ENCODE measurements at places on chromosomes 13 and 19.
A peak's percentile ranks its signal among the peaks of the same experiment; 100 is the strongest.

DNA sequence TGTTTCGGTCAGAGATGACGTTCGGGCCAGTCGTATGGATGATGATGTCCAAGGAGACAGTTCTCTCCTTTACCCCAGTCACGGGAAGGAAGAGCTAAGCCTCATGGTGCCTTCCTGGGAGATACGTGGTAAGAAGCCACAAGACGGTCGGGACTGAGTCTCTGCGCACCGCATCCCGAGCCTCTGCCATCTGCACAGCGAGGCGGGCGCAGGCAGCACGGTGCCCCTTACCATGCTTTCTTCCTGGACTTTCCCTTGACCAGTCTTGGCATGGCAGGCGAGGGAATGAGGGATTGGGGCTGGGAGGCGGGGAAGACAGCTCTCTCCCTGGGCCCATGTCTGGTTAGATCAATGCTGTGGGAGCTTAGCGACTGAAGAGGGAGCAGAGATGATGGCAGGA lies 10.1 kb upstream of the LAIR2 start:
- DNase-seq: no peak

DNA sequence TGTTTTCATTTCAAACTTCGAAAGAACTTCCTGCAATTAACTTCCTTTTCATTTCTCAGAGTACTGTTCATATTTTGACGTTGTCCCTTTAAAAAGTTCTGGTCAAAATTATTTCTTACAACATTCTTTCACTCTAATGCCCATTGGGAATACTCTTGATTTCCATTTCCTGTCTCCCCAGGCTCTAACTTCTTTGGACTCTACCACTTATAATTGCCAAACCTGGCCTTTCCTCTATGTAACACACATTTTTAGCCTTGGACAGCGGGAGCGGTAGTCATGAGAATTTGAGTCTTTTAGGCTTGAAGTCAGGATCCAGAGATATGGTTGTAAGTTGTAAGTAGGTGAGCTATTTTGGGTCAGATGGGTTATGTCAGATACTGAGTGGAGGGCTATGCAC lies 163.5 kb upstream of the SPRY2 start:
- no peak for DNase-seq

- no peak for DNase-seq
Observed at GRCh38 chr13:98456413-98456845, 120.5 kb downstream of the STK24 start.

DNA sequence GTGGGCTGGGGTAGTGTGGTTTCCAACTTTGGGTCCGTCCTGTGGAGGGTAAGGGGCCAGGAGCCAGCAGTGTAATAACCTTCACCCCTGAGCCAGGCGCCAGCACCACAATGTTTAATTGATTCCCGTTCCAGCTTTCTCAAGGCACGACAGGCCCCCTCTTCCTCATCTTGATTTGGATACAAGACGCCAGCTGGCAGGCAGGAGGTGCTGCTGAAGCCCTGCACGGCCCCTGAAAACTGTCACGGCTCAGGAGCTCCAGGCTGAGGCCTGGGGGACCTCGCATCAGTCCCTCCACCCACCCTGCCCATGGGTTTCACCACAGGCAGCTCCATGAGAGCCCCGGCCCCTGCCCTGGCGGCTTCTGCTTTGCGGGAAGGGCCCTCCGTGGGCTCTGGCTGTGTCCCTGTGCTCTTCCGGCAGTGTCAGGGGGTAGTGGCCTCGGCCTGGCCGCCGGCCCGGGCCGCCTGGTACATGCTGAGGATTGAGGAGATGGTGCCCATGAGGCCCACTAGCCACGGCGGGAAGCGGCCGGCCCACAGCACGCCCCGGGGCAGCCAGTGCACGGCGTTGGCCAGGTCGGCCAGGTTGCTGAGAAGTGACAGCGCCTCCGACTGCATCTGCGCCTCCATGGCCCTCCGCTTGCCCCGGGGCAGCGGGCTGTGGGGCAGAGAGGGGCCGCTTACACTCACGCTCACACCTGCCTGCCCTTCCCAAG lies 11.9 kb downstream of the PEX11G start:
- no peak for DNase-seq

DNA sequence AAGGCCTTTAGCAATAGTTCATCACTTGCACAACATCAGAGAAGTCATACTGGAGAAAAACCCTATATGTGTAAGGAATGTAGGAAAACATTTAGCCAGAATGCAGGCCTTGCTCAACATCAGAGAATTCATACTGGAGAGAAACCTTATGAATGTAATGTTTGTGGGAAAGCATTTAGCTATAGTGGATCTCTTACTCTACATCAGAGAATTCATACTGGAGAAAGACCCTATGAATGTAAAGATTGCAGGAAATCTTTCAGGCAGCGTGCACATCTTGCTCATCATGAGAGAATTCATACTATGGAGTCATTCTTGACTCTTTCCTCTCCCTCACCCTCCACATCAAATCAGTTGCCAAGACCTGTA lies 19.8 kb downstream of the ZNF583 start:
- DNase-seq: no peak

DNA sequence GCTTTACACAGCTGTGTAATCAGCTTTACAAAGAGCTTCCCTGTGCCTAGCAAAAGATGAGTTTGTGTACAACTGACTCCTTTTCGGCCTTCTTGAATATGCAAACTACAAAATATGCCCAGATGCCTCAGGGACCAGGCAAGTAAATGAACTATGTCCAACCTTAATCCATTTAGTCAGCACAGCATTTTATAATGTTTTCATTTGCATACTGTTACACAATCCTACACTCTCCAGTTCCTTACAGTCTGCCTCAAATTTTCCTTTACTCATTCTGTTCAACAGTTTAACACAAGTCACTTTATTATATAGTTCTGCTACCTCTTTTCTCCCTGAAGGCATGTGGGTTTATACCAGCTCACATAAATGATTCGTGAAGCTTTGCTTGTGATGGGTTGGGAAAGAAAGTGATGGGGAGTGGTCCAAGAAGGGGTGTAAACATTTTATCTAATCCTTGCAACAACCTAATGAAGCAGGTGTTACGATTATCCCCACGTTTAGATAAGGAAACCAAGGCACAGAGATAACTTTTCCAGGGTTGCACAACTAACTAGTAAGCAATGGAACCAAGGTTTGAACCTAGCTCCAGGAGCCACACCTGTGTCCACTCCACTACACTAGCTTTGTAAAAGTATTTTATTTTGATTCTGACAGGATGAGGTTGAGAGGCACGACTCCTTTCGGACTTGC lies 3.3 kb upstream of the USP12 start:
- no peak for DNase-seq

GRCh38 chr13:99028890-99029289 lies 51.0 kb upstream of the DOCK9 start:
- no peak for DNase-seq

- no peak for DNase-seq
Observed at GRCh38 chr13:47908197-47908902, 92.7 kb downstream of the SUCLA2 start.

DNA sequence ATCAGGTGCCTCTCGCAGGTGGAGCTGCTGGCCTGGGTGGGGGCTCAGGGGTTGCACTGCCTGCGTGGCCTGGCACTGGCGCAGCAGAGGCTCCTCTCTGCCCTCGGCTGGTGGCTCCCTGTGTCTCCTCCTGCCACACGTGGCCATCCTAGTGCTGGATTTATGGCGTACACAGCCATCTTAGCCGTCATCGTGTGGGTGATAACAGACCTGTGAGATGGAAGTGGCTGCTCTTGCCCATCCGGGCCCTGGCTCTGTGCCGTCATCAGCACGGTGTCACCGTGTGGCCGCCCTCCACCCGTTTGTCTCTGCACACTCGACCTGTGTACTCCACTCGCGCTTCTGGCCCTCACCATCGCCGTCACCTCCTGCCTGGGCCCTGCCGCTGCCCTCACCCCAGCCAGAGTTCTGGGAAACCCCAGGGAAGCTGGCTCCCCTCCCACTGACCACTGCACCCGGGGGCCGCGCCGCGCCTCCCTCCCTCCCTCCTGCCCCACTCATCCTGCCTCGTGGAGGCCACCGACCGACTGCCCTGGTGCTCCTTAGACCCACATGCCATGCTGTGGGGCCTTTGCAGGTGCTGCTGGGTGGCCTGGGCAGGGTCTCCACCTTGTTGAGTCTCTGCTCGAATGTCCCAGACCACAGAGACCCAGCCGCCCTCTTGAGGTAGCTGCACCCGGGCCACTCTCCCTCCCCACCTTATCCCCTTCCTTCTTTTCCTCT lies 29.5 kb downstream of the TMEM255B start:
- DNase-seq: no peak

- DNase-seq: no peak
Observed at GRCh38 chr13:30126903-30127428, 180.4 kb downstream of the KATNAL1 start.

DNA sequence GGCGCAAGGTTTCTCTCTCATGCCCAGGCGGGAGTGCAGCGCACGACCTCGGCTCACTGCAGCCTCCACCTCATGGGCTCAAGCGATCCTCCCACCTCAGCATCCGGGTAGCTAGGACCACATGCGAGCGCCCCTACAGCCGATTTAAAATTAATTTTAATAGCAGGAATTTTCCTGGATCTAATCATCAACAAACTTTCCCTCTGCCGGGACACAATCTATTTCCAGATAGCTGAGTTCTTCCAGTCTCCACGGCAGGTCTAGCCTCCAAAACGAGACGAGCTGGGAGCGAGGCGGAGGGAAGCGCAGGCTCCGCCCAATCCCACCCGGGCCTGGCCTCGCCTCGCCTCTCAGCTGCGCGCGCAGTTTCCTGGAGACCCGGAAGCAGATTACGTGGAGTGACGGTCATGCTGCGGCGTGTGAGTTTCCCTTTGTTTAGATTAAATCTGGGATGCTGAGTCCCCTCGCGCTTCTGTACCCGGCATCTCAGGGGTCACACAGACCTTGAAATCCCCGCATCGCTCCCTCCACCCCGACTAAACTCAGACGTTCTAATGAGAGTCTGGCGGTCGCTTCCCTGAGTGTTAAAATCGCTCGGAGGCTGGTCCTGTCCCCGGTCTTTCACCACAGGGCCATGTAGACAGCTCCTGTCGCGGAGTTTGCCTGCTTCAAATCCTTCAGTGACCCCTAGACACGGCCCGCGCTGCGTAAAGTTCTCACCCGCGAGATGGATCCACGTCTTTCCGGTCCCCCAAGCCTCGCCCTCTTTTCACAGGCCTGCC lies at the start of gene ZNF880:
Gene ZNF880 (plus strand): TSS at position 365 of the 782 bp plus-strand sequence. CDS start 43 bp downstream, at position 408.
- DNase-seq: peak; percentile 72

GRCh38 chr13:70391678-70392077 lies 283.4 kb upstream of the KLHL1 start:
- no peak for DNase-seq

DNA sequence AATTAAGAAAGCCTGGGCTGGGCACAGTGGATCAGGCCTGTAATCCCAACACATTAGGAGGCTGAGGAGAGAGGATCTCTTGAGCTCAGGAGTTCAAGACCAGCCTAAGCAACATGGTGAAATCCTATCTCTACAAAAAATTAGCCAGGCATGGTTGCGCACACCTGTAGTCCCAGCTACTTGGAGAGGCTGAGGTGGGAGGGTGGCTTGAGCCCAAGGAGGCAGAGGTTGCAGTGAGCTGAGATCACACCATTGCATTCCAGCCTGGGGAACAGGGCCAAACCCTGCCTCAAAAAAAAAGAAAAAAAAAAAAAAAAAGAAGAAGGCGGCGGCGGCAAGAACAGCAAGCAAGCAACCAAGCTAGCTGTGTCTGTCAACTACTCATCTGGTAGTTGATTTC lies 26.7 kb downstream of the TSC22D1 start:
- DNase-seq: no peak

DNA sequence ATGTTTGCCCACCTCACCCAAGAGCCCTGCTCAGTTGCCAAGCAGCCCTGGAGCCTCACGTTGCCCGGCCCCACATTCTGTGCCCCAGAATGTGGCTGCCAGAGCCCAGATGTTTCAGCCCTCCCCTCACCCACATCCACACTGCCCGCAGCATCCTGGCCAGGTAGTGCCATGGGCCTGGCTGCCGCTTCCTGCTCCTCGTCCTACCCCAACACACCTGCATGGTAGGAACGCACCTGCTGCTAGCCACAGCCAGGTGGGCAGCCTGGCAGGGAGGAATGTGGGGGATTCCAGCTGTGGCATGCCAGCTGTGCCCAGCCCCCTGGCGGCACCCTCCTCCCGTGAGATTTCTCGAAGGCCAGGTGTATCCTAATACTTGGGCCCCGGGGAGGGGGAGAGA lies 7.5 kb upstream of the NFIX start:
- no peak for DNase-seq

- DNase-seq: no peak
Observed at GRCh38 chr13:50149932-50150331, 134.7 kb downstream of the KCNRG start.

GRCh38 chr13:36356058-36356457 lies 9.9 kb upstream of the SPART start:
- no peak for DNase-seq

GRCh38 chr19:6364353-6364752 lies 3.0 kb downstream of the CLPP start:
- DNase-seq: no peak

- no peak for DNase-seq
Observed at GRCh38 chr19:38838986-38839761, 7.6 kb upstream of the ECH1 start.

GRCh38 chr13:44058067-44058466 lies 178.4 kb downstream of the LACC1 start:
- DNase-seq: no peak

GRCh38 chr19:37933937-37934358 lies 26.9 kb downstream of the SIPA1L3 start:
- no peak for DNase-seq

DNA sequence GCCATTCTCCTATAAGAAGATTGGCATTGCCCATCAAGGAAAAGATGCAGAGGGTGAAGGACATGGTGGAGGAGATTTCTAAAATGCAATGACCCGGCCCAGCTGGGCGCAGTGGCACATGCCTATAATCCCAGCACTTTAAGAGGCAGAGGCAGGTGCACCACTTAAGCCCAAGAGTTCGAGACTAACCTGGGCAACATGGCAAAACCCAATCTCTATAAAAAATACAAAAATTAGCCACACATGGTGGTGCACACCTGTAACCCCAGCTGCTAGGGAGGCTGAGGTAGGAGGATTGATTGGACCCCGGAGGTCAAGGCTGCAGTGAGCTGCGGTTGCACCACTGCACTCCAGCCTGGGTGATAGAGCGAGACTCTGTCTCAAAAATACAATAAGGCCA lies 331.8 kb downstream of the FOXO1 start:
- DNase-seq: no peak

GRCh38 chr13:45231305-45231704 lies 30.5 kb upstream of the KCTD4 start:
- DNase-seq: no peak

GRCh38 chr13:111482806-111483620 lies 162.6 kb downstream of the TEX29 start:
- DNase-seq: no peak

- no peak for DNase-seq
Observed at GRCh38 chr13:81565849-81566248, 1224.9 kb upstream of the SPRY2 start.

DNA sequence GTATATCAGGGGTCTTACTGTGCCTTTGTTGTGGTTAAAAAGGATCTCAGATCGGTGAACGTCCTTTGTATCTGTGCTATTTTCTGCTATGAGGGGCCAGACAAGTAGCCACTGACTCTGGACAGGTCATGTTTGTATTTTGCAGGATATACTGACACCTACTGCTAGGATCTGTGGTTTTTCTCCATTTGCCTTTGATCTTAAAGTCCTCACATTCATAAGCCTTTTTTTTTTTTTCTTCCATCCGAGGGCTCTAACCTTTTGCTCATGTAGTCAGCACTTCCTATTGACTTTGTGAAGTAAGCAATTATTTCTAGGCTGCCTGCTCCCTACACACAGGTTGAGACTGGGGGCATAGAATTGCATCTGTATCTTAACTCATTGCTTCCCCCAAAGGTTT lies 106.2 kb downstream of the SLITRK5 start:
- DNase-seq: no peak

Data from T-helper 22 cell (primary cell).